Skeletal muscle tissue (tissue), 5 donors: ENCODE measurements at places on chromosomes 2 and 18. TPM values are rescaled to one million over a fixed set of nuclear protein-coding genes. Genes with fewer than 3 reads are reported as not detected.

The REG3A gene
- total RNA-seq = not detected

The MROH2A gene
- total RNA-seq = not detected

The LRPPRC gene
- 77.8 TPM for total RNA-seq

The GPR55 gene
- not detected for total RNA-seq

The SLC14A1 gene
- 14.6 TPM for total RNA-seq

The SLC30A3 gene
- total RNA-seq = 0.52 TPM

The DUSP2 gene
- 4.2 TPM for total RNA-seq

The DAPL1 gene
- not detected for total RNA-seq

The EVX2 gene
- total RNA-seq = under 0.01 TPM
